Bladder microvascular endothelial cell (primary cell): ENCODE measurements at places on chromosomes 6 and 20. TPM values are rescaled to one million over a fixed set of nuclear protein-coding genes. Genes with fewer than 3 reads are reported as not detected.

Gene IRAK1BP1
- total RNA-seq: 1.8 and 3.8 TPM in 2 replicates

Gene TRAPPC3L
- total RNA-seq: under 0.01 and 0.19 TPM in 2 replicates

Gene FAM135A
- 12.0 and 17.2 TPM in 2 replicates for total RNA-seq

Gene NMBR
- total RNA-seq: 0.16 TPM in 1 of 2 replicates, not detected in the other

Gene IL17F
- not detected in 2 replicates for total RNA-seq

Gene POM121L2
- total RNA-seq: not detected in 2 replicates
